ENCODE measurements at places on chromosomes 7 and 10.

DNA sequence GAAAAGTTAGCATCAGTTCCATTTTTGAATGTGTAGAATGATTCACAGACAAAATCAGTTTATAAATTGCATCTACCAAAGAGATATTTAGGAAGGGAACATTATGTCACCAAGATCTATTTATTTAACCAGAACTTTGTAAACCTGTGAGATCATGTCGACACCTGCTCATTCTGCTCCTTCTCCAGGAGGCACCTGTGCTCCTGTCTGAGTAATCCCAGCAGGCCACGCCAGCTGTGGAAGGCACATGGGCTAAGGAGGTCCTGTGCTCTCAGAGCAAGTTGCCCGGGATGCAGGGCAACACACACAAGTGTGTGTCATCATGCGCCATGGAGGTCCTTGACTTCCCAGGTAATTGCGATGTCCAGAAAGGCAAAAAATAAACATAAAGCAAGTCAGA lies 45.5 kb upstream of the ADARB2 start:
- no peak for DNase-seq

- no peak for DNase-seq
These were observed 44.0 kb downstream of the ASB4 start for GRCh38 chr7:95529701-95530100.

DNA sequence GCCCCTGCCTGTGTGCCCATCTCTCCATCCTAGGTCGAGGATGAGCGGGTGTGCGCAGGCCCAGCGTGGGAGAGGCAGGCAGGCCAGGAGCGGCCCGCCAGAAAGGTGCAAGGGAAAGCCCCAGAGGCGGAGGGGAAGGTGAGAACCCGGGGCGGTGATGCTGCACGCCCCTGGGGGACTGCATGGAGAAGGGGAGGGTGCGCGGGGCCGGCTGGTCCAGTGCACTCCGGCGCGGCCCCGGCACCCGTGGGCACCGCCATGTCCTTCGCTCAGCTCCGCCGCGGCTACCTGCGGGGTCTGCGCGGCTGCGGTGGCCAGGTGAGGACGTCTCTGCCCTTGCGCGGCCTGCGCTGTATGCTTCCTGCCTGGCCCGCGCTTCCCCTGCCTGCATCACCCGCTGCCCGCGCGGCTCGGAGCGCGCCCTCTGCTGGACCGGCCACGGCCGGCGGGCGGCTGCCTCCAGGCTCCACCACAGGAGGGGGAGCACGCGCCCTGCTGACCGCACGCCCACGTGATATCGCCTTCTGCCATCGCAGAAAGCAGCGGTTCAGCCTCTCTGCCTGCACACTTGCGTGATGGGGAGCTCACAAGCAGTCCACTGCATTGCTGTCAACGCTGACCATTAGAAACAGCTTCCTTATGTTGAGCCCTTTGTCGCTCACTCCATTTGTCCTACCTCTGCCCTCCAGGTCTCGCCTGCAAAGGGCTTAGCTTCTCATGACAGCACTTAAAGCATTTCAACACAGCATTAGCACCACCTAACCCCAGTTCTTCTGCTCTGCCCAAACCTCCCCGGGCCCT lies 73.9 kb downstream of the CXCL12 start:
- no peak for DNase-seq

DNA sequence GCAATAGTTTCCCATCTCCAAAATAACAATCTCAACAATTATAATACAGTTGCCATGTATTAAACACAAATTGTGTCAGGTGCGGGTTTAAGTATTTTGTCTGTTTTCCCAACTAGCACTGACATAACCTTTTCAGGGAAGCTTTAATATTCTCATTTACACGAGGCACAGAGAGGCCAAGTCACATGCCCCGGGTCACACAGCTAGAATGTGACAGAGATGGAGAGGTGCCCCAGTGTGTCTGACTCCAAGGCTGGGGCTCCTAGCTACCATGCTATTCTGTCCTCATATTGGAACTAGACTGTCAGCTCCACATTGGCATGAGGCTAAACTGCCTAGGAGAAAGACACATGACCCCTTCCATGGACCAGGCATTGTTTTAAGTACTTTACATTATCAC lies 77.2 kb downstream of the COL13A1 start:
- DNase-seq = no peak

DNA sequence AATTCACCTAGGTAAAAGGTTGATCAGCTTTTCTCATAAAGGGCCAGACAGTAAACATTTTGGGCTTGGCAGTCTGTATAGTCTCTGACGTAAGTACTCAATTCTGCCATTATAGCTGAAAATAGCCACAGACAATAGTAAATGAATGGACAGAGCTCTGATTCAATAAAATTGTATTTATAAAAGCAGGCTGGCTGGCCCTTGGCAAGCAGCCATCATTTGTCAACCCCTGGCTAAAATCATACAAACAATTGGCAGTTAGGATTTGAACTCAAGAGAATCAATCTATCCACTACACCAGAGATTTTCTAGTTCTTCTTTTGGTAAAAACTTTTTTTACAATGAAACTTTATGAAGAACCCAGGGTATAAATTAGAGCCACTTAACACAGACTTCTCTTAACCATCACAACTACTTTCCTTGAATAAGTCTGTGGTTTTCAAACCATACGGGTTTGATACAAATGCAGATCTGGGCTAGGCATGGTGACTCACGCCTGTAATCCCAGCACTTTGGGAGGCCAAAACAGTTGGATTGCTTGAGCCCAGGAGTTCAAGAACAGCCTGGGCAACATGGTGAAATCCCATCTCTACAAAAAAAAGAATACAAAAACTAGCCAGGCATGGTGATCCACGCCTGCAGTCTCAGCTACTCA lies 124.5 kb downstream of the SLC16A9 start:
- DNase-seq = no peak

GRCh38 chr10:86941426-86941825 lies 16.0 kb downstream of the MMRN2 start:
- DNase-seq = no peak

DNA sequence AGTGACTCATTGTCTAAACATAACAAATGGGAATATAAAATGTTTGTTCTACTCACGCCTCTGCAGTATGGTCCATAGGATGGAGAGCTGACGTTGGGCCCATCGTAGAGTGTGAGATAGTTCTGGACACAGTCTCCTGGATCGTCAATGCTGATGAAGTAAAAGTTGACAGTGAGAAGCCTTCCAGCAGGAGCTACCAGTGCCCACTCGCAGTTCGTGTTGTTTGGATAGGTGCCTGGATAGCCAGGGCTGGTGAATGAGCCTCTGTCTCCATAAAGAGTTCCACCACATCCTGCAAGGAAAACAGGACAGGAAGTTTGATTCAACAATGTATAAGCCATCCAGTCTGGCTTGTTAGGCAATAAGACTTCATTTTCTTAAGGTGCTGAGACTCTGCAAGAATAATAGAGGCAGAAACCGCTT lies 79.6 kb downstream of the OR13A1 start:
- no peak for DNase-seq

DNA sequence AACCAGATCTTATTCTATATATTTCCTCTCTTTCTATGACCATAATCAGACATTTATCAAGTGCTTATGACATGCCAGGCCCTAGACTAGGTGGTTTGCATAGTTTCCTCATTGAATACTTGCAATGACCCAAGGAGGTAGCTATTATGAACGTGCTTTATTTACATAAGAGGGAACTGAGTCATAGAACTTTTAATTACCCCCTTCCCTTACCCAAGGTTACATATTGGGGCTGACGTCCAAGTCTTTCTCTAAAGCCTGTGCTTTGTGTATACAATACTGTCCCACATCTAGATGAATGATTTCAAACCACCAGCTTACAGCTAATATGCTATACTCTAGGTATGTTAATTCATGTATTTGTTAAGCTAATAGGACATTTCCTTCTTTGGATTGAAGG lies 91.9 kb upstream of the NPY start:
- no peak for DNase-seq

DNA sequence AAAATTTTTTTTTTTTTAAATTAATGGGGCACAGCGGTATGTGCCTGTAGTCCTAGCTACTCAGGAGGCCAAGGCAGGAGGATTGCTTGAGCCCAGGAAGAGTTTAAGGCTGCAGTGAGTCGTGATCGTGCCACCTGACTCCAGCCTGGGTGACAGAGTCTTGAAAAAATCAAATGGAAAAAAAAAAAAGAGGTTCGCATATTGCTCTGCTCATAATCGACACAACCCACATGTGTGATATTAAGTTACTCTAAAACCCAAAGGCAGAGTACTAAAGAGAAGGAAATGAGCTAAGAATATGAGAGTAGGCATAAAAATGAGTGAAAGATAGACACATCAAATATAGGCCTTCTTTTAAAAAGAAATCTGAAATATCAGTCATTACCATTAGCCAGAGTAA lies 66.3 kb downstream of the IGF2BP3 start:
- no peak for DNase-seq

GRCh38 chr10:79318369-79318768 lies 28.9 kb upstream of the PPIF start:
- DNase-seq = no peak

DNA sequence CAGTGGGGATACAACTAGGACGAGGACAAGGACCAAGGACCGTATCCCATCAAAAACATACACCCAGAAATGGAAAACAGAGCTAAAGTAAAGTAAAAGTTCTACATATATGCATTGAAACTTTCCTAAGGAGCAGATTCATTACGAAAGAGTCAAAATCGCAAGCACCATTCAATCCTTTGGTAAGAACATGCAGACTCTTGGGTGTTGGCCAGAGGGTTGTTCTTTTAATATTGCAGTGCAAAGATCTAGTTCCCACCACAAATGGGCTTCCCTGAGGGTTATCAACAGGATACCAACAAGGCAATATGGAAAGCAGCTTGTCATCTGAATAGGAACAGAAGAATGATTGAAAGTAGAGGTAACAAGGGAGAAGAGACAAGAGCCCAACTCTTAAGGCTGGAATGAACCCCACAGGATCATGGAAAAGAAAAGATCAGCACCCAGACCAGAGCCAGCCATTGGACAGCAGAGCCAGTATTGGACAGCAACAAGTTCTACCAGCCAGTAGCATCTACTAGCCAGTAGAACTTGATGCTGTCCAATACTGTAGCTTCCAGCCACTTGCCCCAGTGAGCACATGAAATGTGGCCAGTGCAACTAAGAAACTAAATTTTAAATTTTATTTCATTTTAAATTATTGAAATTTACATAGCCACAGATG lies 66.0 kb downstream of the OSBPL3 start:
- no peak for DNase-seq

DNA sequence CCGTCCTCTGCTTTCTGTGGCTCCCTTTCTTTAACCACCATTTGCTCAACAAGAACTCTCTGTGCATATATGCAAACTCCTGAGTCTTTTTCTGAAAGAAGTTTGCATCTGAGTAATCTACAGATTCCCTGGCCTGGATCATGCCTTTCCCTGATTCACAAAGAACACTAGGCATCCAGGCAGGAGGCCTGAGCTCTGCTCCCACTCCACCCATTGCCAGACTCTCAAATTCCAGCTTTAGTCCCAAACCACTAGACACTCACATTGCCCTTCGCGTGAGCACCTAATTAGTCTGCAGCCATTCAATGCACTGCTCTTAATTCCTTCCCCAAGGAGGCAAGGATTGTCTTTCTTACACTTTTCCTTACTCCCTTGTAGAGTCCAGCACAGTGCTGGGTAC lies 60.9 kb downstream of the ABCC2 start:
- DNase-seq = no peak

DNA sequence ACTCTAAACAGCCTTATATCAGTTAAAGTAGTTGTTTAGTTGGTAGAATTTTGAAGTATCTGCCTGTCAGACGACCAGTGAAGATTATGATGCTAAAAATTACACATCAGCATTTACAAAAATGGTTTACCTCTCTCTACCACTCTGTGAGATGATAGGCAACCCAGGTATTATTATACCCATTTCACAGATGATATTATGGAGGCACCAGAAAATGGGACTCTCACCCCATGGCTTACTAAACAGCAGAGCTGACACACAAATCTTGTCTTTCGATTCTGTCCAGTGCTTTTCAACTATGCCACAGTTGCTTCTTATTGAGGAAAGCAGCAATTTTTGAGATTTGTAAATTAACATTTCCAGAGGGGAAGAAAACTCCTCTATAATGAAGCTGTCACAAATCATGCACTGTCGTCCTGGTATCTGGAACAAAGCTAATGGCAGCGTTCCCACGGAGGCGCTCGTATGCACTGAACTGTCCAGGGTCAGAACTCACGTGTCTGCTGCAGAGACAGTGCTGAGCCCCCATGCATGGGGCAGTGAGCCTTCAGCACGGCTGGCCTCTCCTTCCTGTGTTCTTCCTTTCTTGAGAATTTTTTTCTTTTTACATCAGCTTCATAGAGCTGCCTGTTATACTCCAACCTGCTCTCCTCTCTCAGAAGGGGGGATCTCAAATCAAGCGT lies 381.1 kb downstream of the SDK1 start:
- DNase-seq = no peak

GRCh38 chr10:71371750-71372166 lies 25.0 kb upstream of the CDH23 start:
- no peak for DNase-seq

DNA sequence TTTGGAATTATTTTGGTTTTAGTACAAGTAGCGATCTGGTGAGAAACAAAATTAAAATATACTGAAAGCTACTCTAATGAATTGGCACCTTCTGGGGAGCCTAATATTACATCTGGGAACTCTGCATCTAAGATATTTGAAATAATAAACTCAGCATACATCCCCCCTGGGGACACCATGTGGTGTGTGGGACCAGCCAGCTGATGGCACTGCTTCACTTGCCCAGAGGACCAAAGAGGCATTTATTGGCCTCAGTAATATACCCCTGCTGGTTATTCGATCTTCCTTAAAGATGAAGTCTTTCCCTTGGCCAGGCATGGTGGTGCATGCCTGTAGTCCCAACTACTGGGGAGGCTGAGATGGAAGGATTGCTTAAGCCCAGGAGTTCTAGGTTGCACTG lies 195.1 kb upstream of the AUTS2 start:
- no peak for DNase-seq

GRCh38 chr10:8338177-8338766 lies 283.8 kb downstream of the GATA3 start:
- DNase-seq = no peak

- DNase-seq = no peak
These were observed 49.1 kb upstream of the C1QL3 start for GRCh38 chr10:16570731-16571130.

GRCh38 chr10:21263263-21263803 lies 262.1 kb downstream of the SKIDA1 start:
- DNase-seq = no peak

- no peak for DNase-seq
These were observed 96.2 kb downstream of the ADD3 start for GRCh38 chr10:110103921-110104461.

DNA sequence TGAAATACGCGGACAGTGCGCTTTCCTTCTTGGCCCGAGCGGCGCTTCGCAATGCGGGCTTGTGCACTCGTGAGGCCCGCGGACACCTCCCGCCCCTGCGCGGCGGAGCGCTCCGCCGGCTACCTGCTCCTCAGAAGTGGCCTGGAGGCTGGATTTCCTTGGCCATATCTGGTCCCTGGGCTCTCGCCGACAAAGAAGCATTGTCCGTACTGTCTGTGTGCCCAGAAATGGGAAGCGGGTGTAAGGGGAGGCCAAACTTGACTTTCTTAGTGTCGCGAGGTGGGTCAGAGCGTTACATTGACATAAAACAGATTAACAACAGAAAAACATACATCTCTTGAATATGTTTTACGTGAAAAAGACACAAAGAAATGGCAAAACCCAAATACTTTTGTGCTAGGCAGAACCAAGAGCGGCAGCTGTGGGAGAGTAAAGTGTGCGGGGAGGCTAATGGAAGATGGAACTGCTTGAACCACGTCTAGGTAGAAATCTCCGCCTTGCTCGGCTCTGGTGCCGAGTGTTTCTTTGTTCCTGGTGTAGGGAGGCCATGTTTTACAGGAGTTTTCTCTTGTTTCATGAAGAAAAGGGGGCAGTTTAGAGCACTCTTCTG lies 1.4 kb downstream of the LANCL2 start:
- no peak for DNase-seq
